ENCODE measurements at places on chromosomes 16 and 17. TPM values are rescaled to one million over a fixed set of nuclear protein-coding genes. Genes with fewer than 3 reads are reported as not detected.

The PTX4 gene
- total RNA-seq: not detected

The CCDC200 gene
- not detected for total RNA-seq

The AHSP gene
- total RNA-seq: 45.7 TPM

The UBE2I gene
- total RNA-seq: 87.0 TPM

The CCDC154 gene
- 1.9 TPM for total RNA-seq

The CACNG5 gene
- 0.63 TPM for total RNA-seq

The PPL gene
- total RNA-seq: 0.94 TPM

The KRTAP9-2 gene
- total RNA-seq: not detected

The ACSM2A gene
- total RNA-seq: not detected

The PPY gene
- not detected for total RNA-seq

The PNPO gene
- total RNA-seq: 6.9 TPM

The CACNG1 gene
- 0.63 TPM for total RNA-seq

The GAS2L2 gene
- 0.31 TPM for total RNA-seq

The ACAP1 gene
- not detected for total RNA-seq

The CD300C gene
- not detected for total RNA-seq

The TBC1D3H gene
- not detected for total RNA-seq

The TP53TG3D gene
- total RNA-seq: not detected

The TM4SF5 gene
- total RNA-seq: not detected

The KRTAP17-1 gene
- not detected for total RNA-seq

The TBC1D3B gene
- 13.5 TPM for total RNA-seq

The NFATC3 gene
- total RNA-seq: 26.6 TPM

The SLC13A5 gene
- total RNA-seq: 0.63 TPM

The ATAD5 gene
- 13.1 TPM for total RNA-seq

The CYGB gene
- 1.3 TPM for total RNA-seq

The SPATA22 gene
- total RNA-seq: 1.3 TPM

The CTRB2 gene
- total RNA-seq: not detected

The OR1F1 gene
- total RNA-seq: 0.94 TPM

The SCARF1 gene
- total RNA-seq: 3.1 TPM

The CD7 gene
- not detected for total RNA-seq

The TMEM98 gene
- total RNA-seq: 64.2 TPM

Data from parietal lobe (tissue), 2 donors.